ENCODE measurements at places on chromosomes 12 and 14.

DNA sequence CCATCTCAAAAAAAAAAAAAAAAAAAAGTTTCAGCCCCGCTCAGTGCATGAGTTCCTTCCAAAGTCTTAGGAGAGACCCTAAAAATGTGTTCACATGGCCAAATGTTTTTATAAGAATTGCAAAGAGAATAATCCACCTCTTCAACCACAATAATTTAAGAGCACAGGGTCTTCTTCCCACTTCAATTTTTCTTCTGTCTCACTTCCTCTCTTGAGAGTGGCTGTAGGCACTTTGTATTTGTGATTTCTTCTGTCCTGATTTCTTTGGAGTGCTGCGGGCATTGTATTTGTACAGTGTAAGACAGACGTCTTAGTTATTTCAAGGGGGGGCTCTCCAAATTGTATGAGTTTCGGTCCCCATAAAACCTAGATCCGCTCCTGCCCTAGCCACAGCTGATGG lies 58.3 kb downstream of the C12orf56 start:
- DNase-seq, result no peak

DNA sequence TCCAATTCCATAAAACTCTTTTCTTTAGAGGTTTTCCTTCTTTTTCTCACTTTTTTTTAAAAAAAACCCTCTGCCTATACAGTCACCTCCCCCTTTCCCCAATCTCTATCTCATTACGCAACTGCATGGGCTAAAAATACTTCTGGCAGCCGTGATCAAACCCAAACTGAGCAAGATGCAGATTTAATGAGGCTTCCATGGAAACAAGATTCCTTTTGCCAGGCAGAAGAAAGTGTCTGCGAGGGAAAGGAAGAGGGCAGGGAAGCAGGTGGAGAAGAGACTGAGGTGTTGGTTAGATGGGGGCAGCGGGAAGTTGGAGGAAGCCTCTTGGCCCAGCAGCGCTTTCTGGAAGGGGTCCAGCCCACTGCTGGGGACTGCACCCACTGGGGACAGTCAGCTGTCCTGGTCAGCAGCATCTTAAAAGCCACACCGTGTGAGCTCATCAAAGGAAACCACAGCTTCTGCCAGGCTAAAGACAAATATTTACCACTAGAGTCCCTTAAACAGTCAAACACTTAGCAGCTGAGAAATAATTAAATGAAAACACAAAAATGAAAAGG lies 90.4 kb downstream of the SLC8A3 start:
- DNase-seq, result no peak

DNA sequence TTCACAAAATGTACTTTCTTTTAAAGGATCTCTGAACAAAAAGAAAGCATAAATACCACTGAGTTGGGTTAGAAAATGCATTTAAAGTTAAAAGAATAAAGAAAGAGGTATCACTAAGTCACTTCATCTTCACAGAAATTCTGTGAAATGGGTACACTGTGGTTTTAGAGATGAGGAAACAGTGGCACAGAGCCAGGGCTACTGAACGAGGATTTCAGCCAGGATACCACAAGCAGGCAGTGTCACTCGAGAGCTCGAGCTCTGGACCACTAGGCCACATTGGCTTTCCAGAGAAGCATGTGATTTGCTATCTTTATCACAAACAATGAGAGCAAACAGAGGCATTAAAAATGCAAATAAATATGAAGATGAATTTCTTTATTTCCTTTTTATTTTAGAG lies 51.0 kb downstream of the WDHD1 start:
- DNase-seq, result no peak

GRCh38 chr12:75529826-75530225 lies 18.4 kb upstream of the KRR1 start:
- no peak for DNase-seq

- DNase-seq, result no peak
These were observed 199.5 kb downstream of the ANO6 start for GRCh38 chr12:45415393-45415817.

DNA sequence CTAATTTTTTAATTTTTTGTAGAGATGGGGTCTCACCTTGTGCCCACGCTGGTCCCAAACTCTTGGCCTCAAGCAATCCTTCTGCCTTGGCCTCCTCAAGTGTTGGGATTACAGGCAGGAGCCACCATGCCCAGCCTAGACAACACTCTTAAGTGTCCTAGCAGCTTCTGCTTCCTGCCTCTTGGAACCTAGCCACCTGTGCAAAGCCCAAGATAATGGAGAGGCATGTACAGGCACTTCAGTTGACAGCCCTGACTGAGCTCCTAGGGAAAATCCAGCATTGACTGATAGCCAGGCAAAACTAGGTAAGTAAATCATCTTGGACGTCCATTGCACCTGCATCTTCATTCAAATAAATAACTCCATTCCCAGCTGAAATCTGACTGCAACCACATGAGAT lies 15.5 kb downstream of the COX14 start:
- no peak for DNase-seq

- no peak for DNase-seq
These were observed 26.8 kb downstream of the FLVCR2 start for GRCh38 chr14:75604979-75605851.

All from H7 (cell line).